H4 (cell line): ENCODE measurements at places on chromosomes 11 and 22. TPM values are rescaled to one million over a fixed set of nuclear protein-coding genes. Genes with fewer than 3 reads are reported as not detected.

The ABCG4 gene
- total RNA-seq = 0.25 TPM in 1 of 2 replicates, not detected in the other

DNA sequence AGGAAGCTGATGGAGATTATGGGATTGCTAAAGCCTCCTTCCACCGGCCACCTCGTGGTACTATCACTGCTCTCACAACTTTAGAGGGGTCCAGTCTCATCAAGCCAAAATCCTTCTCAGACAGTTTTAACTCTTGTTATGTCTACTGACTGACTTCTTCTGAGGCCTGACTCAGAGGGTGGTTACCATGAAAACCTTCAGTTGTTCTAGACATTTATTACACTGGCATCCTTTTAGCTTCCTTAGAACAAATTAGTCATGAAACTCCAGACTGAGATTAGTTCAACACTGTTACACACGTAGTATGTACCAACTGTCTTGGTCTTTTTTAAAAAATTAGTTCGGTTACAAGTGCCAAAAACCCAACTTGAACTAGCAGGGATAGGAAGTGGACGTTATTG lies 7.5 kb downstream of the DIXDC1 start:
- DNase-seq = no peak

GRCh38 chr11:132228746-132229325 lies 858.4 kb downstream of the NTM start:
- DNase-seq = no peak

The GPHA2 gene
- not detected in 2 replicates for total RNA-seq

The GAL gene
- not detected in 2 replicates for total RNA-seq

GRCh38 chr11:108501396-108501795 lies 3.2 kb upstream of the POGLUT3 start:
- DNase-seq = no peak

GRCh38 chr22:46728470-46728869 lies 9.6 kb downstream of the CERK start:
- DNase-seq = no peak

The BIRC3 gene
- 0.27 and 0.89 TPM in 2 replicates for total RNA-seq

GRCh38 chr11:117565709-117566108 lies 231.3 kb downstream of the DSCAML1 start:
- DNase-seq = no peak

The USH1C gene
- total RNA-seq = not detected in 2 replicates
